GM12864 (cell line): ENCODE measurements at places on chromosomes 7 and 10.

- DNase-seq = no peak
Measured at GRCh38 chr7:151237244-151238189, 5.2 kb downstream of the CHPF2 start.

DNA sequence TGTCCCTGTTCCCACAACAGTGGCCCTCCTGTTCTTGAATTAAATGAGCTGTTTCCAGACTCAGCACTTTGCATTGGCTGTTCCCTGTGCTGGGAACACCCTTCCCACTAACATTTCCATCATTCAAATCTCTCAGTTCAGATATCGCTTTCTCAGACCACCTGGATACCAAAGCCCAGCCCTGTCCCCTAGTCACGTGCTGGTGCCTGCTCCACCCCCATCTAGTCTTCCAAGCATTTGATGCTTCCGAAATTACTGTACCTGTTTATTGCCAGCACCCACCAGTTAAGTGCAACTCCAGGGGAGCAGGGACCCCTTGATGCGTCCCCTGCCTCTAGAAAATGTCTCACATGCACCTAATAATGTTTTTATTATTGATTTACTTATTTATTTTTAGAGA, 3.0 kb upstream of the SLC29A4 start:
- no peak for DNase-seq

DNA sequence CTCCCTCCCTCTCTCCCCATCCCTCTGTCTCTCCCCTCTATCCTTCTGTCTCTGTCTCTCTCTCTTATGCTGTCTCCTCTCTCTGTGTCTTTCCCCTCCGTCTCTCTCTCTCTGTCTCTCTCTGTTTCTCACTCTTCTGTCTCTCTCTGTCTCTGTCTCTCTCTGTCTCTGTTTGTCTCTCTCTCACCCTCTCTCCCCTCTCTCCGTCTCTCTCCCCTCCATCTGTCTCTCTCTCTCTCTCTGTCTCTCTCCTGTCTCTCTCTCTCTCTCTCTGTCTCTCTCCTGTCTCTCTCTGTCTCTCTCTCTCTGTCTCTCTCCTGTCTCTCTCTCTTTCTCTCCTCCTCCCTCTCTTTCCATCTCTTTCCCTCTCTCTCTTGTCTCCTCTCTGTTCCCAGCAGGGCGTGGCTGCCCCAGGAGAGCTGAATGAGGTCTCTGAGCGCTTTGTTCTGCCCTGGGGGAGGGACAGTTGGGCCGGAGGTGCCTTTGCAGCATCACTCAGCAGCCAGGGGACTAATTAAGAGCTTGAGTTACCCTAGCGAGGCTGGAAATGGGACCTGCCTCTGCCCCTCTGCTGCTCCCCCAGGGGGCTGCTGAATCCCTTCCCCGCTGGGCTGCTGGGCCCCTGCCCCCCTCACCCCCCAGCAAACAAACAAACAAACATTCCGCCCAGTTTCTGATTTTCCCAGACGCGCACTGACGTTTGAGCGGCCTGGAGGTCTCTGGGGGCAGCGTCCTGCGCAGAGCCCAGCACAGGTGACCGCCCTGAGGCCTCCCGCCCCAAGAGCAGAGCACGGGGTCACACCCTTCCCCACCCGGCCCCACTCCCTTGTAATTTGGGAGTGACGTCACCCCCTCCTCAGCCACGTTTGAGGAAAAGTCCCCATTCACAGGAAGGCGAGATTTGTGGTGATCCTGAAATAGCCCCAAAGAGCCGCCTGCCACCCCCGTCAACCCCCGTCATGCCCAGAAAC, 68.1 kb downstream of the PDGFA start:
- no peak for DNase-seq

DNA sequence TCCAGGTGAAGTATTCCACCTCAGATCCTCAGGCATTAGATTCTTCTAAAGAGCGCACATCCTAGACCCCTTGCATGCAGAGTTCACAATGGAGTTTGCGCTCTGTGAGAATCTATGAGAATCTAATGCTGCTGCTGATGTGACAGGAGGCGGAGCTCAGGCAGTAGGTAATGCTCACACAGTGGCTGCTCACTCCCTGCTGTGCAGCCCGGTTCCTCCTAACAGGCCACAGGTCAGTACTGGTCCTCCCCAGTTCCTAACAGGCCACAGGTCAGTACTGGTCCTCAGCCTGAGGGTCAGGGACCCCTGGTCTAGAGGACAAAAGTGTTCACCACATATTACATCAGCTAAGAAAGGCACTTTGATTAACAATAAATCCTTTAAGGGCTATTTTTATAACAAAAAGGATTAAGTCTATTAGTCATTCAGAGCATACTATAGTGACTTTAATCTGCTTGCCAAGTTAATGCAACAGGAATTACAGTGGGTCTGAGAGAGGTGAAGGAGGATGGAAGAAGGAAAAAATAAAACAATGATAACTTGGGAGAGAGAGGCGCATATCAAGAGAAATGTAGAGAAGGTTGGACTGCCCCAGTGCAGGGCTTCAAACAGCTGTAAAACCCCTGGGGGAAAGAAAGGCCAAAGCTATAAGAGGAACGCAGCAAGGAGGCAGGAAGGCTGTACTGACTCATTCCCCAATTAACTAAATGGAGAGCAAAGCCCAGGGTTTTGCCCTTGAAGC, 49.2 kb downstream of the CUL2 start:
- no peak for DNase-seq

DNA sequence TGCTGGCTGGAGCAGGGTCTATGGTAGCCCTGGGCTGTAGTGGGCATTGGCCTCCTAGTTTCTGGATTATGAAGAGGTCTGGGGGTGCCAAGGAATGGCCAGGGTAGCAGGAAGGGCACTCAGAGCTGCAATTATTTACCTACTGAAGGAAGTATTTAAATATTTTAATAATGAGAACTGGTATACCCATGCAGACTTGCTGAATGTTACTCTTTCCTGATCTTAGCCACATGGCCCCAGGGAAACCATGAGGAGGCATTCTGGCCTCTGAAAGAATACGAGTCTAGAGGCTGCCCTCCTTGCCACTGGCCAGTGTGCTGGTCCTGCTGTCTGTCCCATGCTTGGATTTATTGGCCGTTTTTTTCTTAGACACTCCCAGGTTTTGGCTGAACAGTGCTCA, 599.7 kb downstream of the LRMDA start:
- no peak for DNase-seq

GRCh38 chr7:44533301-44534055, 7.7 kb downstream of the NPC1L1 start:
- DNase-seq = no peak

DNA sequence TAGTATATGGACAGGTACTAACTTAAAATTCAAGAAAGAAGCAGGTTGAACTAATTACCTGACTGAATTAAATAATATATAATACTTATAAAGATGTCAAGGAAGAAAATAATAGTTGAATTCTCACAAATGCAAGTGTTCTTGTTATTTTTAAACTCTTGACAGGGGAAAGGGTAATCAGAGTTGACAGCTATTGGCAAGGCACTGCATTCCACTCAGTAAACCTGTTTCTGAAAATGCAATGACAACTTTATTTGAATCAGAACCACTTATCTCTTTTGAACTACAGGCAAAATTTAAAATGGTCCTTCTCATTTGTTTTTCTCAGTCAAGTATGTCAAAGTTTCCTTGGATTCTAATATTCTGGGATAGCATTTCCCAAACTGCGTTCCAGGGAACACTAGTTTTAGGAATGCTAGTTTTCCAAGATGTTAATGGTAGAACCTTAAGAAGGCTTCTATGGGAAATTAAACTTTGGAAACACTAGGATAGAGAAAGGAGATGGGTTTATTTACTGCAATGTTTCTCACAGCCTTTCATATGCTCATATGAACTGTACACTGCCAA, 103.7 kb upstream of the LRRN3 start:
- DNase-seq = no peak

GRCh38 chr7:42953994-42954393, 21.8 kb downstream of the MRPL32 start:
- DNase-seq = no peak

GRCh38 chr7:87234949-87235348, 15.4 kb upstream of the TMEM243 start:
- DNase-seq = no peak

GRCh38 chr10:81179805-81180452, 642.2 kb downstream of the SH2D4B start:
- DNase-seq = peak; percentile 13
